ENCODE measurements at places on chromosomes 3 and 15.

GRCh38 chr3:128908951-128909350 is 29.5 kb downstream of the ACAD9 start:
- DNase-seq = no peak

DNA sequence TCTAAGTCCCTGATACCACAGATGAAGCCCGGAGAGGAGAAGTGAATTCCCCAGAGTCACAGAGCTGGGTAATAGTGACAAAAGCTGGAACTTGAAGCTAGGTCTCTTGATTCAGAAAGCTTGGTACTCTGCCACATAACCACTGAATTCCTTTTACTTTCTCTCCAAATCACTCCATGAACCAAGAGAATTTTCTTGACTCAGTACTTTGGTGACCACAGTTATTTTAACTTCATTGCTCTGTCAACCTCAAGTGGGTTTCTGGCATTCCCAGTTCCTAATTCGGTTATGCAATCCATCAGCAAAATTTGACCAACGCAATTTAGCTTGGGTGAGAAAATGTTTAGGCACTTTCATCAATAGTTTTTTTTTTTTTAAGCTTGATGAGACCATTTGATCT is 61.0 kb upstream of the PPARG start:
- DNase-seq = peak; percentile 2

DNA sequence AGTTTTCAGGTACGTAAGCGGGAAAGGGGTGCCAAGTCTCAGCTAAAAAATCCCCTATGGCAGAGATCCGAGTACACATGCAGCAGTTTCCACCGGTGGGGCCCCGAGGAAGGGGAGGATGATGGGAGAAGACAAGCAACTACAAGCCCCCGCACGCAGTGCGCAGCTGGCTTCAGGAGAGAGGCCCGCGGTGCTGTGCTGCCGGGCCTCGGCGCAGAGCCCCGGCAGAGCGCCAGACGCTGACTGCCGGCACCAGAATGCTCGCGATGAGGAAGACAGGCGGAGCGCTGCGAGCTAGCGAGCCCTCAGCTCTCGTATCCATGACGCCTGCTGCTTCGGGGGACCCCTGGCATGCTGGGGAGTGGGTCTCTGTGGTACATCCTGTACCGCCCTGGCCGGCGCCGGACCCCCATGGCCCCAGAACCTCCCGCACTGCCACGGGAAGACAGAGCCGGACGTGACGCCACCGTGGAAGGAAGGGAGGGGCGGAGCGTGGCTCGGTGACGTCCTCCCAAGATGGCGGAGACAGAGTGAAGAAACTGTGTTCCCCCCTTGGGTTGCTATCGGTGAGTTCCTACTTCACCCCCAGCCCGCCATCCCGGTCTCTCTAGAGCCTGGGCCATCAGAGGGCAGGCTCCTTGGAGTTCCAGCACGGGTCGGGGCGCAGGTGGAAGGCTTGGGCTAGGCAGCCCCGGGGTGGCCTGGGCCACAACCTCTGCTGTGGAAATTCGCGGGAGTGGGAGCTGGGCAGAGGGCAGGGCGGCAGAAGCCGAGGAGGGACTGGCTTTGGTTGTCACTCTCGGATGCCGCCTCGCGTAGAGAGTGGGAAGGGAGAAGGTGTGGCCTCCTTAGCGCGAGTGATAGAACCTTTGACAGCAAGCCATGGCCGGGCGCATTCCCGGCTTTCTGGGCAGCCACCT is at the start of gene MYNN:
MYNN (plus strand) TSS at position 500 of the 920 bp plus-strand sequence. CDS start 900 bp downstream, outside the sequence.
- DNase-seq = no peak

DNA sequence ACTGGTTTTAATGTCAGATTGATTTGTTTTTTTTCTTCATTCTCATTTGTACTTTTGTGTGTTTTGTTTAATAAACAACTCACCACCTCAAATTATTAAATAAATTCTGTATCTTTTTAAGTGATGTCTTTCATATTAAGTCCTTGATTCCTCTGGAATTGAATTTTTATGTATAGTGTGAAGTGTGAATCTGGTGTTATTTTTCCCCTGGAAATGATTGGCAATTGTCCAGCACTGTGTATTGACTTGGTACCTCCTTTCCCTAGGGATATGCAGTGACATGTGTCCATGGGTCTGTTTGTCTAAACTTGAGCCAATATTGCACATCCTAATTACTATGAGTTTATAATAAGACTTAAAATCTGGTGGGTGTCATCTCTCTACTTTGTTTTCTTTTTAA is 2.1 kb downstream of the RNU5B-1 start:
- DNase-seq = no peak

- no peak for DNase-seq
Measured at GRCh38 chr15:60899322-60899966, 329.7 kb downstream of the RORA start.

DNA sequence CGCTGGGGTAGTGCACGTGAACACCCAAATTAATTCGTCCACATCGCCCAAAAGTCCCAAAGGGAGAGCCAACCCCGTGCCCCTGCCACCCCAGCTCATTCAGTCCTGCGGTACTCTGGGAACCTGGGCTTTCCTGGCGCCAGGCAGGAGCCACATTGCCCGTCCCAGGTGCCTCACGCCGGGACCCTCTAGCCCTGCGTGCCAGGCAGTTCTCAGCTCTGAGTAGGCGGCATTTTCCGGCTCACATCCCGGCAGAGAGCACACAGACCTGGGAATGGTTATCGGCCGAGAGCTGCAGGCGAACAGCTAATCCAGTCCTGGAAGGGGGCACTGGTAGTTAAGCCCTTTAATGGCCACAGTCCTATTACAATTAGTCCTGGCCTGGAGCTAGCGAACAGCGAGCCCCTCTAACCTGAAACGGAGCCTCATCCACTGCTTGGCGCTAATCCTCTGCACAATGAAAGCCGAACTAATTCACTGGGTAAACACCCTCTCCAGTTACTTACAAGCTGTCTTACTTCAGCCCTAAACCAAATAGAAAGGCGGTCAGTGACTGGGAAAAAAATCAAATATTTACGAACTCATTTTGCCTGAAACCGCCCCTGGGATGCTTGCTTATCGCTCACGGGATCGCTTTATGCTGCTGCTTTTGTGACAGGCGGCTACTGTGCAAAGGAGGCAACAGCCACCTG is 254.6 kb upstream of the SOX14 start:
- DNase-seq = no peak

Data from SK-N-MC (cell line).